CD4-positive, alpha-beta T cell (primary cell): ENCODE measurements at places on chromosomes 13 and 19. TPM values are rescaled to one million over a fixed set of nuclear protein-coding genes. Genes with fewer than 3 reads are reported as not detected.

- H3K27me3 ChIP-seq, result peaks cover 17% of the 10 kb centered on the region
- peak; percentile 21 for DNase-seq
- H3K4me3 ChIP-seq, result no peak overlapping the region
- H3K36me3 ChIP-seq, result no peaks in the 10 kb centered on the region
- no peaks in the 10 kb centered on the region for H3K4me1 ChIP-seq
Observed at GRCh38 chr13:112443995-112444311, 67.8 kb downstream of the SPACA7 start.

- no peaks in the 10 kb centered on the region for H3K36me3 ChIP-seq
- peak overlapping the region; percentile 7 for H3K27ac ChIP-seq
- H3K27me3 ChIP-seq, result no peaks in the 10 kb centered on the region
- no peaks in the 10 kb centered on the region for H3K4me1 ChIP-seq
Observed at GRCh38 chr19:28386066-28386465, 826.9 kb downstream of the UQCRFS1 start.

GRCh38 chr13:67267136-67267535 lies 37.0 kb upstream of the PCDH9 start:
- no peak overlapping the region for H3K4me3 ChIP-seq
- no peaks in the 10 kb centered on the region for H3K36me3 ChIP-seq
- H3K27ac ChIP-seq, result no peak overlapping the region
- H3K4me1 ChIP-seq, result no peaks in the 10 kb centered on the region
- no peak for DNase-seq
- H3K27me3 ChIP-seq, result no peaks in the 10 kb centered on the region

ZNF283 gene
- 2.3 TPM for total RNA-seq

RFPL4A gene
- not detected for total RNA-seq

- no peak overlapping the region for H3K4me3 ChIP-seq
- no peak overlapping the region for H3K27ac ChIP-seq
- H3K4me1 ChIP-seq, result no peaks in the 10 kb centered on the region
- DNase-seq, result no peak
Observed at GRCh38 chr13:47067306-47067705, 170.5 kb upstream of the HTR2A start.

- DNase-seq, result no peak
- no peak overlapping the region for H3K4me3 ChIP-seq
- H3K4me1 ChIP-seq, result no peaks in the 10 kb centered on the region
- H3K27me3 ChIP-seq, result no peaks in the 10 kb centered on the region
- H3K27ac ChIP-seq, result no peak overlapping the region
- peaks cover 5% of the 10 kb centered on the region for H3K36me3 ChIP-seq
Observed at GRCh38 chr13:42173789-42174343, 98.1 kb upstream of the AKAP11 start.

DNA sequence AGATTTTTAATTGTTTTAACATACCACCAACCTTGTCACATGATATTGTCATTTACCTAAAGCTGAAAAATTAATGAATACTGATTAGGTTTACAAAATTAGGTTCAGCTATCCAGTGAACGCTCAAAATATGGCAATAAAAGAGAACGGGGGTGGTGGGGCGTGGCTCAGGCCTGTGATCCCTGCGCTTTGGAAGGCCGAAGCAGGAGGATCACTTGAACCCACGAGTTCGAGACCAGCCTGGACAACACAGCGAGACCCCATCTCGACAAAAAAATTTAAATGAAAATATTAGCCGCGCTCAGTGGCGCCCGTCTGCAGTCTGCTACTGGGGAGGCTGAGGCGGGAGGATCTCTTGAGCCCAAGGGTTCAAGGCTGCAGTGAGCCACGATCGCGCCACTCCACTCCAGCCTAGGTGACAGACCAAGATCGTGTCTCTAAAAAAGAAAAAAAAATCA lies 516 bp upstream of the FAM32A start:
- peak overlapping the region; percentile 92 for H3K4me3 ChIP-seq
- peaks cover 40% of the 10 kb centered on the region for H3K4me1 ChIP-seq
- H3K27ac ChIP-seq, result no peak overlapping the region

- peaks cover 42% of the 10 kb centered on the region for H3K27me3 ChIP-seq
- peaks cover 16% of the 10 kb centered on the region for H3K4me1 ChIP-seq
- H3K36me3 ChIP-seq, result no peaks in the 10 kb centered on the region
- DNase-seq, result no peak
- H3K4me3 ChIP-seq, result no peak overlapping the region
- no peak overlapping the region for H3K27ac ChIP-seq
Observed at GRCh38 chr13:39600766-39601165, 2.2 kb downstream of the LHFPL6 start.

DNA sequence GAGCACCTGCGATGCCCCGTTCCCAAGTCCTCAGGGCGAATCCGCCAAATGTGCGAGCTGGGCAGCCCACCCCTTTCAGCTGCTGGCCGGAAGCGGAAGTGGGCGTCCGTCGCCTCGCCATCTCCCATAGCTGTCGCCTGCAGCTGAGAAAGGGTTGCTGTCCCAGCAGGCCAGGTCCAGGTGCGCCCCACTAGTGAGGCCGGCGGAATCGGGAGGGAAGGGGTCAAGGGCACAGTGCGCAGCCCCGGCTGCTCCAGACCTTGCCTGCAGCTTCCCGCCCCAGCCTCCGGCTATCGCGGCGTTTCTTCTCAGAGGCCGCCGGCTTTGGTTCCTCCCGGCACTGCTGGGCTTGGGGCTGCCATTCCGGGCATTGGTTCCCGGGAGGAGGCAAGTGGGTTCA lies at the start of gene ZNF177:
Gene ZNF177, plus strand, starts transcription at position 109 of the 400 bp plus-strand sequence. CDS start 15,299 bp downstream, outside the sequence.
- no peak within 1 kb of the TSS for H3K27ac ChIP-seq
- DNase-seq, result no peak
- no peak within 1 kb of the TSS for H3K4me3 ChIP-seq

SERP2 gene
- total RNA-seq, result not detected

DNA sequence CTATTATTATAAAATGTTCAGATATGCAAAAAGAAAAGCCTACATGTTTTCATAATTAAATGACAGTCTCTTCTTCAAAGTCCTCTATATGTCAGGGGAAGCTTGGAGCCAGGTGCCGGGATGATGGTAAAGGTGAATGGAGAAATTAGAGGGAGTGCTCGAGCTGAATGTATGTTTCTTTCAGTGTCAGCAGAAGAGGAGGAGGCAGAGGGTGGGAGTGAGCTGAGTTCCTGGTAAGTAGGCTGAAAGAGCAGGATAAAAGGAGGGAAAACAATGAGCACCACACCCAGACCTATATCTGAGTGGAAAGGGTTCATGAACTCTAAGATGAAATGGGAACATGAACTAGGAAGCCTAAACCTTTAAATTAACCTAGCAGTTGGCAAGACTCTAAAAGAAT lies 307.6 kb upstream of the NBEA start:
- H3K36me3 ChIP-seq, result no peaks in the 10 kb centered on the region
- no peak overlapping the region for H3K27ac ChIP-seq
- no peaks in the 10 kb centered on the region for H3K4me1 ChIP-seq
- DNase-seq, result no peak
- no peak overlapping the region for H3K4me3 ChIP-seq

EDNRB gene
- total RNA-seq, result not detected

- no peak overlapping the region for H3K4me3 ChIP-seq
- peaks cover 54% of the 10 kb centered on the region for H3K27me3 ChIP-seq
- no peak for DNase-seq
Observed at GRCh38 chr19:17950310-17951156, 16.4 kb upstream of the KCNN1 start.

PLPP2 gene
- not detected for total RNA-seq

GRCh38 chr19:8832132-8833021 lies at the start of the genes MBD3L1 and ZNF558:
MBD3L1 (plus strand) TSS chr19:8832377; CDS start chr19:8842679, 10,302 bp downstream.
ZNF558 (minus strand) TSS chr19:8832304; CDS start chr19:8822659, 9,645 bp downstream.
- peak; percentile 99 for DNase-seq
- H3K4me3 ChIP-seq, result peak within 1 kb of the TSS; percentile 90
- H3K4me1 ChIP-seq, result peaks cover 15% of the 10 kb centered on the region
- no peaks in the 10 kb centered on the region for H3K27me3 ChIP-seq

DNA sequence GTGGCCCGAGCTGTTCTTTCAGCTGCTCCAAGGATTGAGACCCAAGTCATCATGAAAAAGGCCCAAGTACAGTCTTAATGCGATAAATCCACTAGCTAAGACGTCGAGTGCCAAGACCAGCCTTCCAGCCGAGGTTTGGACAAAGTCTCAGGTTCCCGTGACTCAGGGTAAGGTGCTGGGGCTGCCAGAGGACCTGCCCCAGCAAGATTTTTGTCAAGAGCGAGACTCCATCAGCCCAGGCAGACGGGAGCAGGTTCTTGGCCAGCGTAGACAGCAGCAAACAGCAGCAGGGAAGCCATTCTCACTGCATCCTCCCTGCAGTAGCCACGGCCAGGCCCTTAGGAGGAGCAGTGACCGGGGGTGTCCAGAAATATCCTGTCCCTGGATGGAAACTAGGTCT lies 3.4 kb downstream of the FEM1A start:
- H3K36me3 ChIP-seq, result peaks cover 46% of the 10 kb centered on the region
- no peaks in the 10 kb centered on the region for H3K27me3 ChIP-seq
- H3K4me1 ChIP-seq, result peaks cover 43% of the 10 kb centered on the region
- DNase-seq, result no peak
- no peak overlapping the region for H3K4me3 ChIP-seq

DNA sequence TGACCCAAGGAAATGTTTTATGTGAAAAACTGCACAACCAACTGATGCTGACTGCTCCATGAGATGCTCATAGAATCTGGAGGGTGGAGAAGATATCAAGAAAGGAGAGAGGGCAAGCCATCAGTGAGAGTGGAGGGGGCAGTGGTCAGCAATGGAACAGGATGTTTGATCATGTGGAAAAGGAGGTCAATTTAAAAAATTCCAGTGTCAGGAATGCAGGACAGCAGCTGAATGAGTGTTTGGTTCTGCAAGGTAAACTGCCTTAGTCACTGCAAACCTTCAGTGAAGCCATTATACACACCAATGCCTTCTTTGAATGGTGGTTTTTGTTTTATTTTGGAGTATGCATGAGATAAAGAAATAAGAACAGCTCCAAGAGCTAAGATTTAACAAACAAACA lies 121.5 kb downstream of the FGF14 start:
- H3K27ac ChIP-seq, result no peak overlapping the region
- H3K36me3 ChIP-seq, result no peaks in the 10 kb centered on the region
- DNase-seq, result no peak
- H3K4me3 ChIP-seq, result no peak overlapping the region

GRCh38 chr19:10898633-10899032 lies 27.3 kb downstream of the CARM1 start:
- peaks cover 14% of the 10 kb centered on the region for H3K4me1 ChIP-seq
- H3K36me3 ChIP-seq, result no peaks in the 10 kb centered on the region
- no peak for DNase-seq

DNA sequence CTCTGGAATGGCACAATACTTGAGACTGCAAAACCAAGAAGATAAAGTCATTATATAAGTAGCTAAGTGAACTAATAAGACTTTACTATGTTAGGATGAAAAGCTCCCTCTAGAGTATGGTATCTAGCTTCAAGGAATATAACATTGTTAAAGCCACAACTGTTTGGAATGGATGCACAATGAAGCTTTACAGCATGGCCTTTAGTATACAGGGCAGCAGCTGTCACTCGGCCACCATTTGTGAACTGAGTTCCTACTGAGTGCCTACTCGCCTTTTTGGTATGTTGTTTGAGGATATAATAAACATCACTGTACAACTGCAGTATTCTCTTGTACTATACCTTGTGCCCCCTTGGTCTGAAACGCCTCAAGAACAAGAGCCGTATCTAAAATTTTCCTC lies 6.8 kb downstream of the ALG5 start:
- H3K36me3 ChIP-seq, result peaks cover 79% of the 10 kb centered on the region
- H3K27ac ChIP-seq, result no peak overlapping the region
- no peak for DNase-seq
- peaks cover 2% of the 10 kb centered on the region for H3K4me1 ChIP-seq
- H3K4me3 ChIP-seq, result no peak overlapping the region

DNA sequence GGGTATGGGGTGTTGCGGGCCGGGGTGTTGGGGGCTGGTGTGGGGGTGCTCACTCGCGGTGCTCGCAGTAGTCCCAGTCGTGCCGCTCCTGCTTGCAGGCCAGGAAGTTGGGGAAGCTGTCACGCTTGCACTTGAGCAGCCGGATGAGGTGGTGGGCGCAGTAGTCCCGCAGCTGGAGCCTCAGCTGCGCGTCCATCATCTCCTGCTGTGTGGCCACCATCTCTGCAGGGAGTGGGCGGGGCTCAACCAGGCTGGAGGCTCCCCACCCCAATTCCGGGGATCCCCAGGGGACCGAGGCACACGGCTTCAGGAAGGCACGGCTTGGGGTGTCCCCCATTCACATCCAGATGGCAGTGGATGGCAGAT lies 5.2 kb downstream of the NDUFB7 start:
- H3K27me3 ChIP-seq, result no peaks in the 10 kb centered on the region
- no peak overlapping the region for H3K4me3 ChIP-seq
- no peak overlapping the region for H3K27ac ChIP-seq
- H3K4me1 ChIP-seq, result peaks cover 40% of the 10 kb centered on the region

DNA sequence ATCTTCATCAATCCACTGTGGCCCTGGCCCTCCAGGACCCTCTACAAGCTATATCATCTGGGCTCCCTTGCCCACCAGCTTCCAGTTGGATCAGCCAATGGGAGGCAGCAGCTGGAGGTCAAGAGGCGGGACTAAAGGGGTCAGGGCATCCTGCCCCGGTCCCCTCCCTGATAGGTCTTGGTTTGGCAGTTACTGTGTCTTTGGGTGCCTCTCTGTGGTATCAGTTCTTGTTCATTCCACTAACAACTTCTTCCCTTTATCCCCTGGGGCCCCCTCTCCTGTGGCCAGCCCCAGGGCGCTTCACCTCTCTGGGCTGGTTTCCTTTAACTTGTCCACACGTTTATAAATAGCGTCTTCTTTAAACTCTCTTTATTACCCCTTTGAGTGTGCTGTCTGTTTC lies 83.6 kb downstream of the DCT start:
- H3K27me3 ChIP-seq, result no peaks in the 10 kb centered on the region
- H3K4me3 ChIP-seq, result no peak overlapping the region
- no peaks in the 10 kb centered on the region for H3K36me3 ChIP-seq
- H3K4me1 ChIP-seq, result no peaks in the 10 kb centered on the region

- H3K4me1 ChIP-seq, result peaks cover 35% of the 10 kb centered on the region
- DNase-seq, result no peak
- no peaks in the 10 kb centered on the region for H3K36me3 ChIP-seq
- H3K27me3 ChIP-seq, result no peaks in the 10 kb centered on the region
Observed at GRCh38 chr13:39956036-39956435, 300.6 kb downstream of the COG6 start.

ZNF90 gene
- total RNA-seq, result 3.7 TPM
